GOT3 (cell line): ENCODE measurements at places on chromosomes 11 and 22.

DNA sequence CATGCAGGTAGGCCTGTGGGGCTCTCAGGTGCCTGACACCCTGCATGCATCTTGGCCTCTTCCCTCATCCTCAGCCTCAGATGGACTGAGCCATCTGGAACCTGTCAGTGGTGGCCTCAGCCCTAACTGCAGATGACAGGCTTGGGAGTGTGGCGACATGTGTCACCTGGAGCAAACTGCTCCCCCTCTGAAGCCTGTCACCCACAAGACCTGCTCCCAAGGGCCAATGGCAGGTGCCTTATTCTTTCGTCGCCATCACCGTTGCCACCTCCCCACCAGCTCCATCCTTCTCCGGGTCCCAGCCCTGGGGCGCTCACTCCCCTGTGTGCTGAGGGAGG is 3.6 kb upstream of the SEPTIN5 start:
- no peak for DNase-seq

- no peak for DNase-seq
Observed at GRCh38 chr11:119942583-119943297, 195.2 kb downstream of the TRIM29 start.

GRCh38 chr11:116980136-116980793 is 118.0 kb downstream of the SIK3 start:
- no peak for DNase-seq

GRCh38 chr11:86784241-86784681 is 16.1 kb upstream of the PRSS23 start:
- DNase-seq = no peak

DNA sequence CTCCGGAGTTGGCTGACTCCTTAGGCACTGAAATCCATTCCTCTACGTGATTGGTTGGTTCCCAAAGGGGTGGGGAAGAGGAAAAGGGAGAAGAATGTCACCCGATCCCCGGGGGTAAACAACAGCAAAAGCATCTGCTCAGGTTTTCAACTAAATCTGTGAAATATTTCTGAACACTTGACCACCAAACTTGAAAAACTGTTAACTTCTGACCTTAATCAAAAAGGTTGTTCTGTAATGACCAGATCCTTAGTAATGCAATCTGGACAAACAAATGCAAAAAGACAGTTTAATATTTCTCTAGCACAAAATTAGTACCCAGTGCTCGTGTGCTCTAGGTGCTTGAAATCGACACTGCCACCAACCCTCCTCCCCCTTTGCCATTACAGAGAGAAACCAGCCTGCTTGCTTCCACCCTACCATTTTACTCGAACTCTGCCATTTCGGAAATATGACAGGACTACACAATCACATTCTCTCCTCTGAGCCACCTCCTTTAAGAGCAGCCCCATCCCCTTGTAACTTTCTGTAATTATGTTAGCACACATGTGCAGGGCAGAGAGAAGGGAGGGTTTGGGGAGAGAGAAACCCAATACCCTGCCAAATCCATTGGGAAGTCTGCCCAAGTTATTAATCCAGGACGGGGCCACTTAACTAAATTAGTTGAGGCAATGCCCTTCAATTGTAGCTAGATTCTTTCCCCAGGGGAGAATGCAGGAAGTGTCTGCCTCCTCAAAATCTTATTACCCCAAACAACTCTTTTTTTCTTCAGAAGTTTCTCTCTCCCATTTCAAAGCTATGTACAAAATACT is 113.8 kb downstream of the RBFOX2 start:
- DNase-seq = no peak

GRCh38 chr11:129703846-129704245 is 111.8 kb upstream of the TMEM45B start:
- no peak for DNase-seq

DNA sequence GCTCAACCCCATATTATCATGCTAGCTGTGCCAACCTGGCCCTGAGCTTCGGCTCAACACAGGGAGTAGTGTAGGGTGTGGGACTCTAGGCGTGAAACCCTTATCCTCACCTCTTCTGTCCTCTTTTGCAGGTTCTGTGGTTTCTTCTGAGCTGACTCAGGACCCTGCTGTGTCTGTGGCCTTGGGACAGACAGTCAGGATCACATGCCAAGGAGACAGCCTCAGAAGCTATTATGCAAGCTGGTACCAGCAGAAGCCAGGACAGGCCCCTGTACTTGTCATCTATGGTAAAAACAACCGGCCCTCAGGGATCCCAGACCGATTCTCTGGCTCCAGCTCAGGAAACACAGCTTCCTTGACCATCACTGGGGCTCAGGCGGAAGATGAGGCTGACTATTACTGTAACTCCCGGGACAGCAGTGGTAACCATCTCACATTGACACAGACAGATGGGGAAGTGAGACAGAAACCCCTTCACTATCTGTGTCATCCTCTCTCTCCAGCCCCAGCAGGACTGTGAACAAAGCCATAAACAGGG is 76.4 kb downstream of the GGTLC2 start:
- no peak for DNase-seq

- DNase-seq = no peak
Observed at GRCh38 chr11:6530848-6531247, 33.8 kb downstream of the DNHD1 start.

- DNase-seq = no peak
Observed at GRCh38 chr22:39408173-39408572, 8.6 kb downstream of the TAB1 start.
